Activated CD8-positive, alpha-beta memory T cell treated with anti-CD3 and anti-CD28 coated beads, Interleukin-2, amount 50 U/mL, for 48 hours (primary cell): ENCODE measurements at places on chromosomes 12 and 14.

GRCh38 chr14:85252011-85252410, 277.9 kb upstream of the FLRT2 start:
- DNase-seq, result no peak

- no peak for DNase-seq
These were observed 249.9 kb downstream of the DAD1 start for GRCh38 chr14:22338917-22339715.

DNA sequence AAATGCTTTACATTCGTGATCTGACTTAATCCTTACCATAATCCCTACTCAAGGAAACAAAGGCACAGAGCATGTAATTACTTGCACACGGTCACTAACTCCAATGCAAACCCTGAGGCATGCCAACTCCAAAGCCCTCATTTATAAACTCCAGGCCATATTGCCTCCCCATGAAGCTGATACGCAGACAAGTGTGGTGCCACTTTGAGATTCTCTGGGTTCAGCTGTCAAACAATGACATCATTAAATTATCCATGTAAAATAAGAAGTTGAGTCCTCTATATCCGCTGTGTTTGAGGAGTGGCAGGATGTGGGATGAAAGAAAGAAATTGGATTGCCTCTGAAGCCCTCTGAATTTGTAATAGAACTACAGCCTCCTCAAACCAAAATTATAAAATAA, 62.8 kb downstream of the ANO4 start:
- no peak for DNase-seq

DNA sequence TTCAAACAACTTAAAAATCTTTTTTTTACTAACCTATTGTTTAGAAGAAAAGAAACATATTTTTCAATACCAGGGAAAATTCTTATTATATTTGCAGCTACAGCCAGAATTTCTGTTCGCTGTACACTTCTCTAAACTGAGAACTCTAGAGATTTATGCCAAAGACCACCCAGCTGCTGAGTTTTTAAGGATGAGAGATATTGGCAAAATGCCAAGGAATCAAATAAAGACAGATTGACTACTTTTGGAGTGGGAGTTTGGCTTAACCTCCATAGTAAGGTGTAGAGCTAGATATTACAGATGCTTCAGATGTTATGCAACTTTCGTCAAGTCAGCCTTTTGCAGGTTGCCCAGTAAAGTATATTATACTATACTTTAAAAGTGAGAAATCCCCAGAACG, 71.8 kb downstream of the TTLL5 start:
- DNase-seq, result no peak

DNA sequence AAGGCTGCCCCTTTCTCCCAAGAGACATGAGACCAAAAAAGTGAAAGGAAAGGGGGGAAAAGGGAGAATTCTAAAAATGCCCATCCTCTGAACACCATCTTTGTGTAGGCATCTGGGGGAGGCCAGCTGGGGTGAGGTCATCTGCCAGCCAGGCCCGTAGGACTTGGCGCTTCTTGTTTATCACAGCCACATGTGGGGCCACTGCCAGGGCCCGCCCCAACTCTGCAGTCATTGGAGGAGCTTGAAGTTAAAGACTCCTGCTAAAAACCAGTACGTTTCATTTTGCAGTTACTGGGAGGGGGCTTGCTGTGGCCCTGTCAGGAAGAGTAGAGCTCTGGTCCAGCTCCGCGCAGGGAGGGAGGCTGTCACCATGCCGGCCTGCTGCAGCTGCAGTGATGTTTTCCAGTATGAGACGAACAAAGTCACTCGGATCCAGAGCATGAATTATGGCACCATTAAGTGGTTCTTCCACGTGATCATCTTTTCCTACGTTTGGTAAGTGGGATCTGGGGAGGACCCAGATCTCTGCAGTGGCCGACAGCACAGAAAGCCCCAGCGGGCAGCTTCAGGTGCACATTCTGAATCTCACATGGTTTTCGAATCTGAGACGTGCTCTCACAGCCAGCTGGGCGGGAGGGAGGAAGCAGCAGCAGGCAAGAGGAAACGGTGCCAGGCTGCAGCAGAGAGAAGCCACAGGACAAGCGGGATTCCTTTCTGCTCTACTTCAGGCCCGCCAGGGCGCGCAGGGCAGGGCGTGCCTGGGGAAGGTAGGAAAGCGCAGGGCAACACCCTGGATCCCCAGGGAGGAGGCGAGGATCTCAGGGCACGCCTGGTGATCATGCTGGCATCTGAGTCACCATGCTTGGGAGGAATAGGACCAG, at the start of gene P2RX7:
TSS of gene P2RX7 (plus strand) at position 276 of the 881 bp plus-strand sequence. CDS start at position 371, 95 bp downstream.
- DNase-seq, result peak; percentile 69

GRCh38 chr12:77678621-77679020, 152.1 kb upstream of the NAV3 start:
- no peak for DNase-seq
